ENCODE measurements at places on chromosomes 5 and 9.
A peak's percentile ranks its signal among the peaks of the same experiment; 100 is the strongest.

GRCh38 chr5:123611406-123611709 is 99.4 kb downstream of the CSNK1G3 start:
- DNase-seq = no peak

DNA sequence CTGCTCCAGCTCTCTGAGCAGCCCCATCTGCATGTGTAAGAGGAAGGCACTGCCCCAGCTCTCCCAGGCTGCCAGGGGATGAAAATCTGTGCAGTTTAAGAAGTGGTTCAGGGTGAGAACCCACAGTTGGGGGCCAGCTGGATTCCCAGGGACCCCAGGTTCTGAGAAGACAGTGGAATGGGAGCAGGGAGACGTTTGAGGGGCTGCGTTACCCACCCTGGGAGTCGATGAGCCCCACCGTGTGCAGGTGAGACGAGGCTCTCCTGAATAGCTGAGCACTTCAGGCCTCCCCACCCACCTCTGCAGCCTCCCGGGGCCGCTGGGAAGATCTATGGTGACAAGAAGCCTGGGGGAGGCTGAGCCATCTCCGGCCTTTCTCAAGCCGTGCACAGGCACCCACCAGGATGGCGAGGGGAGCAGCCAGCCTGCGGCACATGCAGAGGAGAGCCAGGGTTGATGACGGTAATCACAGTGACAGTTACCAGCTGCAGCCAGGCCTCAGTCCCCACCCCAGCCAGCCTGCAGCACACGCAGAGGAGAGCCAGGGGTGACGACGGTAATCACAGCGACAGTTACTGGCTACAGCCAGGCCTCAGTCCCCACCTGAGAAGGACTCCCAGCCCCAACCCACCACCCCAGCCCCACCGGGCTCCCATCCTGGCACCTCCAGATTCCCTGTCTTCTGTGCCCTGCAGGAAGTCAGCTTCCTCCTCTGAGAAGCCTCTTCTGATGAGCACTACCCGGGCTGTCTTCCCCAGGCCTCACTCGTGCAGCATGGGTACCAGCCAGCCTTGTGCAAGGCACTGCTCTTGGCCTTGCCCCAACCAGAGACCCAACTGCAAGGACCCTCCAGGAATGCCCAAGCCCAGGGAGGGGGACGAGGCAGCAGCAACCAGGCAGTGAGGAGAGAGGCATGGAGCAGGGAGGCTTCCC is 150.8 kb upstream of the PPP1R26 start:
- DNase-seq = no peak

GRCh38 chr5:59190746-59191145 is 607.9 kb downstream of the RAB3C start:
- no peak for DNase-seq

GRCh38 chr5:56075361-56075760 is 80.6 kb upstream of the IL6ST start:
- peak; percentile 80 for DNase-seq
